Caco-2 (cell line): ENCODE measurements at places on chromosomes 12 and 14. TPM values are rescaled to one million over a fixed set of nuclear protein-coding genes. Genes with fewer than 3 reads are reported as not detected.

DNA sequence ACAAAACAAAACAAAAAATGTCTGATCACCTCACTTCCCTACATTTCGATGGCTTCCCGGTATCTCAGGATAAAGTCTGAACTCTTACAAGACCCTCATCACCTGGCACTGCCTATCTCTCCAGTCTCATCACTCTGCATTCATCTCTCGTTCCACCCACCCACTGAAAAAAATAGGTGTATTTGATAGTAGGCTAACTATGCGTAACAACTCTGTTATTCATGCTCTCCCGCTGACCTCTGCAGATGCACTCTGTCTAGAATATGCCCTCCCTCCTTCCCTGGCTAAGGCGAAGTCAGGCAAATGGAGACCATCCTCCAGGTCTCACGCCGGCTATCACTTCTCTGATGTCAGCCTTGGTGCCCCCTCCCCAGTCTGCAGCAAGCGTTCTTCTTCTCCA is 44.9 kb downstream of the EFCAB11 start:
- no peak for DNase-seq

- DNase-seq, result no peak
These were observed 119.6 kb downstream of the LRRIQ1 start for GRCh38 chr12:85155791-85156190.

GRCh38 chr14:54818201-54819133 is 84.2 kb downstream of the GCH1 start:
- DNase-seq, result no peak

OSGEP gene
- 63.1 and 64.3 TPM in 2 replicates for total RNA-seq

PTGER2 gene
- total RNA-seq, result 0.27 and 0.39 TPM in 2 replicates
